ENCODE measurements at places on chromosomes 11 and 22.

DNA sequence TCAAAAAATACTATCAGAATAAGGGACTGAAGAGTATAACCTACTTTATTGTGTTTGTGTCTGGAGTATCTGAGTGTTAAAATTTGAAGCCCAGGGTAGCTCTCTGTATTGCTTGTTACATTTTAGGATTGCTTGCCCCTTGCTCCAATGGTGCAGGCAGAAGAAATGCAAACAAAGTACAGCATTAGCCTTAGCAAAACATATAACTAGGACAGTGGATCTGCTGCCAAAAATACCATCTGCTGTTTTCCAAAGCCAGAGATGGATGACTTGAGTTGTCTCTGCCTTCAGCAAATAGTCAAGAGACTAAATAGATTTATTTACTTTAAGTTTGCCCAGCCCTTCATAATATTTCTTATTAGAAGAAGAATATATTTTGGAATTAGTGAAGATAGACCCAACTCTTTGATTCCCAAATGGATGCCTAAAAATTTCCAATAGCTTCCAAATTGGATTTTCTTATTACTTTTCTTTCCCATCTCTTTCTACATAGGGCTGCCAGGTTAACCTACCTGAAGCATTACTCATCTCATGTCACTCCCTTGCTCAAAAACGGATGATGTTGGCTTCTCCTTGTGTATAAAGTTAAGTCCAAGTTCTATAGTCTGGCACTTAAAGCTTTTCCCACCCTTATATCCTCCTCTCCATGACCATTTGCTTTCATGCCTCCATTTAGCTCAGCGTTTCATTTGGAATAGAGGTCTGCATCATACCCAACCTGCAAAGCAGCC, 66.3 kb downstream of the LDLRAD3 start:
- DNase-seq: peak; percentile 64

- no peak for DNase-seq
These were observed 742.4 kb downstream of the NTM start for GRCh38 chr11:132112846-132113245.

DNA sequence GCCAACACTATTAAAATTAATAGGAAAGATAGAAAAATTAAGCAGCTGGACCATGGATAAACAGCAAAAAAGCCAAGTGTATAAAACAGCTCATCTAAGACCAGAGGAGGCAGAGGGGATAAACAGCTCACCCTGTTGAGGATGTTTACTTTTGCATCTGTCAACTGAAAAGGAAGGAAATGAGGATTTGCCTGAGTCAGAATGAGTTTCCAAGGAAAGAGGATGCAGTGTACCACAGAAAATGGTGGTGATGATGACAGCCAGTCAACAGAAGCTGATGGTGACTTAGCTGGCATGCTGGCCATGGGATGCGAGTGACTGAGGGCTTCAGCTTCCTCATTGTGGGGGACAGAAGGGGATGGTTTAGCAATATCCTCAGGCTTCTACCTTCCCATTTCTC, 183.5 kb downstream of the KIRREL3 start:
- DNase-seq: peak; percentile 69

DNA sequence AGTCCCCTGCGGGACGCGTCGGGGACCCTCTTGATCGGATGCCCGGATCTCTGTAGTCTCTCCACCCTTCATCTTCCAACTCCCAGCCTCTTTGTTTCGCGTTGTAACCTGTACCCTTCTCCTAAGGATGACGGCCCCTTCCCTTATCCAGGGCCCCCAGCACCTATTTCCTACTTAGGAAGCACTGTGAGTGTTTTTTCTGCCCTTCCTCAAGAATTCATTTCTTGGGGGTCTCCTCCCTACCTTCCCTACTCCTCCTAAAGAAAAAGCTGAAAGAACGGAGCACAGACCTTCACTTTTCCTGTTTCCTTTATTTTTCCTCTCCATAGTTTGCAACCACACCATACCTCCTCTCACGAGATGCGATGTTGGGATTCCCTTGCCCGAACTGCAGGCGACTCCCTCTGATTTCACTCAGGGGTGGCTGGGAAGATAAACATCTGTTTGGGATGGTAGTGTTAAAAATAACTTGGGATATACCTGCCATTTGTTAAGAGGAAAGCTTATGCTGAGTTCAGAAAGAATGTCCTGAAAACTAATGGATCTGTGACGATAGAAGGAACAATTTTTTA, 593 bp downstream of the FAM118B start:
- peak; percentile 25 for DNase-seq

- DNase-seq: peak; percentile 78
These were observed 36.9 kb upstream of the CLPB start for GRCh38 chr11:72471005-72471898.

DNA sequence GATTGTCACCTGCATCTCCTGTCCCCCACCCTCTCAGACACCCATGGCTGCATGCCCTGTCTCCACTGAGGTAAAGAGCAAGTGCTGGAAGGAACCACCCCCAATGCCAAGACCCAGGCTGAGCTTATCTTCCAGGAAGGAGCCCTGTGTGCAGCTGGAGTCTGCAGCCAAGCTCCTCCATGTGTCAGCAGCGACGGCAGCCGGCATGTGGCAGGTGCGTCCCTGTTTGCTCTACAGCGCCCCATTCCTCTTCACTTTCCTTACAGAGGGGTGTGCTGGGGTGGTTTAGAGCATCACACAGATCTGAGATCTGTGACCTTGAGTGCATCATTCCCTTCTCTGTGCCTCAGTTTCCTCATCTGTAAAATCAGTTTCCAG, 7.7 kb upstream of the MN1 start:
- DNase-seq: no peak

- DNase-seq: no peak
These were observed 6.4 kb downstream of the DGKZ start for GRCh38 chr11:46353698-46354097.

GRCh38 chr11:86099874-86100273, 31.0 kb upstream of the PICALM start:
- peak; percentile 37 for DNase-seq

GRCh38 chr11:134668796-134669195, 256.8 kb upstream of the B3GAT1 start:
- DNase-seq: no peak

- DNase-seq: peak; percentile 70
These were observed 17.1 kb upstream of the ADORA2A start for GRCh38 chr22:24410110-24410856.

DNA sequence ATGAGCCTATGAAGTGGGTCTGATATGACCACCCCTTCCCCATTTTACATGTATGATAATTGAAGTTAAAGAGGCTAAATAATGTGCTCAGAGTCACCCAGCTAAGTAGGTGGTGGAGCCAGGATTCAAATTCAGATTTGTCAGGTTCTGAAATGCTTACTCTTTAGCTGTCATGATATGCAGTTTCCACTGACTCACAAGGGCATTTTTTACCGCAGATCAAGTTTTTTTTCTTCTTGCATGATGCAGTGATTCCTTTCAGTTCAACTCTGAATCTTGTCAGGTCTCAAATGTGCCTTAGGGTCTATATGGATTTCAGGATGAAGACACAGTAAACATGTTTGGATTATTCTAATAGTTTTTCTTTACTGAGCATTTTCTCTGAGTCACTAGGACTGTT, 12.6 kb upstream of the TRIM44 start:
- peak; percentile 57 for DNase-seq

DNA sequence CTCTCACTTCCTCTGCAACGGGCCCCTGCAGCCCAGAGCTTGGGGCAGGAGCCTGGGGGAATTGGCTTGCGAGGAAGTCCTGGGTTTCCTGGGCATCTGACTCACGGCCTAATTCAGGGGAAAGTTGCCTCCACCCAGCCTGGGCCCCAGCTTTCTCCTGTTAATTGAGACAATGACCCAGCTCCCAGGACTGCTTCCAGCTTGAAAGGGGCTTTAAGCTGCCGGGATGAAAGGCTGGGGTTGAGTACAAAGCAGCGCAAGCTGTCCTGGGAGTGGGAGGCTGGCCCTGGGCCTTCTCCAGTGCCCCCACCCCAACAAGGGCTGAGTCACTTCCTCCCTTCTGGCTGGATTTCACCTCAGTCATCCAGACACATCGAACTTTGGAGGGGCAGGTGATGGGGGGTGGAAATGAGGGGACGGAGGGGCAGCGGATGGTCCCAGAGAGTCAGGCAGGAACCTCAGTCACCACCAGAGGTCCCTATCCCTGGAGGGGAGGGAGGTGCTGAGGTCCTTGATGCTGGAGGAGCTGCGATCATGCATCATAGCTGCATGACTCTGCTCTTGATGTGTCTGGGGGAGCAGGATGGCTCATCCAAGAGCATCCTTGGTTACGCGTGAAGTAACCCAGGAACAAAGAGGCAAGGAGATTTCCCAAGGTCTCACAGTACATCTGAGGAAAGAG, 30.1 kb upstream of the OAF start:
- DNase-seq: peak; percentile 68

DNA sequence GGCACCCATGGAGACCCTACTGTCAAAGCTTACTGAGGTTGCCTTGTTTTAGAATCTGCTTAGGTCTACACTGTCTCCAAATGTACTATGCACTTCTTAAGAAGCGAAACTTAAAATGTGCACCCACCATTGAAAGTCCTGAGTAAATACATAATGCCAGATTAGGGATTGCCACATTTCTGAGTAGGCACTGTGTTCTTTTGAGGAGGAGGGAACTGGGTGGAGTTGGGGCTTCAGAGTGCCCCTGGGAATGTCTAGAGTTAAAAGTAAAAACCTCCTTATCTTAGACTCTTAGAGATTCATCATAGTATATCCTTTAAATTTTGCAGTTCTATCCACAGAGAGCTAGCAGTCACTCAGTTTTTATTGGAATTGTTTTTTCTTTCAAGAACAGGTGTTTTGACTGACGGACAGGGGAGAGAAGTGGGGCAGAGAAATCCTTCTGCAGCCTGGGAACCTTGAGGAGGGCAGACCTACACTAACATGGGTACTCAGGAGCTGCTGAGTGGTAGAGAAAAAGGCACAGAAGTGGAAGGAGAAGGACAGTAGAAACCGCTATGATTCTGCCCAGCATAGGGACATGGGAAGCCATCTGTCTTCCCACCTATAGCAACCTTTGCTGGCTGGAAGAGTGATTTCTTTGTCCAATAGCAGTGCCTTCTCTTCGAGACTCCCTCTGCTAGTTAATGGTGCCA, 33.4 kb upstream of the MICAL2 start:
- no peak for DNase-seq

DNA sequence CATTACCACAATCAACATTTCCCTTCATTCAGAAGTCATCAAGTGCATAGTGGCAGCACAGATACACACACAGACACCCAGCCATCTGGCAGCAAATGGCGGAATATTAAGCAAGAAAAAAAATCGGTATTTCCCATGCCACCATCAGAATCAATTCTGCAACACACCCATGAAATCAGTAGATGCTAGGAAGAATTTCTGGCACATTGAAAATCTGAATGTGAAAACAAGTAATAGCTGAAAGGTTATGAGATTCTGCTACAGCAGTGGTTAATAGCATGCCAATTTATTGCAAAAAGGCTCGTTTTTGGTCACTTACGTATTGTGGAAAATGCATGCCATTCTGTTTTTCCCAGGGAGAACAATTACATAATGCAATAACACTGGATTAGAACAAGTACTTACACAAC, 91.1 kb downstream of the PICALM start:
- DNase-seq: no peak

- no peak for DNase-seq
These were observed 98.0 kb upstream of the TBCEL start for GRCh38 chr11:120925944-120926343.

- DNase-seq: no peak
These were observed 418.7 kb upstream of the CADM1 start for GRCh38 chr11:115922876-115923275.

- no peak for DNase-seq
These were observed 736.5 kb upstream of the CCDC90B start for GRCh38 chr11:84022695-84023094.

DNA sequence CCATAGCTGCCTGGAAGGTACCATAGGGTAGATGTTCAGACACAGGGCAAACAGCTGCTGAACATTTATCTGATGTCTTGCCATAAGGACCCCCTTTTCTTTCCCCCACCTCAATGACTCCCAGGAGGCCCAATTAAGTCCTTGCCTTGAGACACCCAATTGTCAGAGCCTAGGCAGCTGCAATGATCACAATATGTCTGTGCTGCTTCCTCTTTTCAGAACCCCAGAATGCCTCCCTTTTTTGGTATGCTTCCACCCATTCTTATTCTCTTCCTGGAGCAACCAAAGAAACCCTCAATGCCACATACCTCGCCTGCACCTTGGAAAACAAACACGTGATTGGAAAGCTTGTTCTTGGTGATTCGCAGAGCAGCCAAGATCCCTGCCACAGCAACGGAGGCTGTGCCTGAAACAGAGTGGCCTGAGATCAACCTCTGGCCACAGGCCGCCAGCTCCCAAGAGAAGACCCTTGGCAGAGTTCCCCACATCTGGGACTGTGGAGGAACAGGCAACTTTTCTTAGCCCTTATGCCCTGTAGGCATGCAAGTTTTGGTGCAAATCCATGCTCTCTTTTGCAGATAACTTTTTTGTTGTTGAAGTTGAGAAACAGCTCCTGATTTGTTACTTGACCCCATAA, 75.4 kb downstream of the CCDC81 start:
- no peak for DNase-seq

- peak; percentile 27 for DNase-seq
These were observed 7.8 kb upstream of the NFAM1 start for GRCh38 chr22:42439821-42440674.

DNA sequence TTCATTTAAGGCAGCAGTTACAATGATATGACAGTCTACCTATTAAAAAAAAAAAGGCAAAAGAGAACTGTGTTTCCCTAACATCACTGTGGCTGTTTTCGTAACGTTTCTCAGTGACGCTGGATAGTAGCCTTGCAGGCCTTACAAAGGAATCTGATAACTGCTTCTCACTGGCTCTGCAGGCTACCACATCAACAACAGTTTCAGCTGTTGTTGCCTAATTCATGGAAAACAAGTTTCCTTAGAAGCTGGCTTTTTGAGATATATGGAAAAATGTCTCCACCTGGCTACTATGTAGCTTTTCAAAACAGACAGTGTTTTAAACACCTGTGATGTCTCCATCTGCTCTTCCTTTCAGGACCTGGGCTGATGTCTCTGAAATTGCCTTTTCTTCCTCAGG, 3.8 kb downstream of the OR51V1 start:
- no peak for DNase-seq

GRCh38 chr22:24474221-24474620, 20.9 kb upstream of the UPB1 start:
- peak; percentile 97 for DNase-seq

GRCh38 chr11:130449310-130449990, 1.0 kb downstream of the ADAMTS15 start:
- DNase-seq: peak; percentile 25

GRCh38 chr11:1178201-1178885, 20.6 kb downstream of the MUC5AC start:
- DNase-seq: no peak

DNA sequence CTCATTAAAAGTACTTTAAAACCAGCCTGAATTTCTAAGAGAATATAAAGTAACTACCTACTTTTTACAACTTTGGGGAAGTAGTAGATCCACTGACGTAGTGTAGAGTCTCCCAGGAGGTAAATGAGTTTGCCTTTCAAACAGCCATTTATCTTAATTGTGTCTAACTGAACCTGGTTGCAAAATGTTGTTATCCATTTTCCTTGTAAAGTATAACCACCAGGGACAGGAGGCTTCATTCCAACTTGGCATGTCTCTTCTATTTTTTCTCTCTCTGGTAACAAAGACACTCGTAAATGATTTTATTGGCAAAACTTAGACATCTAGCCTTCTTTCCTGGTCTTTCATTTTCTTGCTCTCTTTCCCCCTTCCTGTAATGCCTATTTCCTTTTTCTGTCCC, 36.9 kb downstream of the NXPE1 start:
- no peak for DNase-seq

- no peak for DNase-seq
These were observed 316.6 kb upstream of the NCAM1 start for GRCh38 chr11:112644410-112645131.

- DNase-seq: no peak
These were observed 10.3 kb downstream of the MRPL21 start for GRCh38 chr11:68893282-68893681.

- DNase-seq: no peak
These were observed 19.9 kb upstream of the BBOX1 start for GRCh38 chr11:27020751-27021150.
